ENCODE measurements at places on chromosomes 4 and X. TPM values are rescaled to one million over a fixed set of nuclear protein-coding genes. Genes with fewer than 3 reads are reported as not detected.

GRCh38 chr4:52989865-52990264 lies 127.7 kb downstream of the RASL11B start:
- DNase-seq: no peak

DNA sequence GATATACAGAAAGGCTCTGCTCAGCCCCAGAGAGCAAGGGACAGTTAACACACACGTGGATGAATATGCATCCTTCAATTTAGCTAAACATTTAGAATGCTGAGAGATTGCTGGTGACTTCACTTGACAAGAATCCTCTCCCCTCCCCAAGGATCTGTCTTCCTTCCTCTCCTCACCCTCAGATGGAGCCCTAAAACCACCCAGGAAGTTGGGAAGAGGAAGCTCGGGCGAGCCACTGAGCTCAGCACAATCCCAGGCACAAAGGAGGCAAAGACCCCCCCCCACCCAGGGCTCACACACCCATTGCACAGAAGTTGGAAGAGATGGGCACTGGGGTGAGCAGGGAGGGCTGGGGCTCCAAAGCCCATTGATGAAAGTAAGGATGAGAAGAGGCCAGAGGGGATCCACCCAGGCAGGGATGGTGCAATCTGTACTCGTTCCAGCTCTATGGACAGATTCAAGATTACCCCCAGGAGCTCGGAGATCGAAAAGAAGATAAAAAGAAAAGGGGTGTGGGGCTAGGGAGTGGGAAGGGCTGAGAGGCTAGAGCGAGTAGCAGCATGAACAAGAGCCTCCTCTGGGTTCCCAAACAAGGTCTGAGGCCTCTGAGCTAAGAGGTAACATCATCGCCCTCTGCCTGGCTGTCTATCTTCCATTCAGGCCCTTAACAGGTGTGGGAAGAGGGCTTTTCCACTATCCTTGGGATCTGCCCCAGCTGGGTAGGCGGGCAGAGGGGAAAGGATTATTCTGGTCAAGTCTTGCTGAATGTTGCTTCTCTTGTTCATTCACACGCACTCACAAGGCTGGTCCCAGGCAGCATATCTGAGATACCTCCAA lies 1.2 kb downstream of the TFE3 start:
- no peak for DNase-seq

- no peak for DNase-seq
Measured at GRCh38 chr4:137949746-137950145, 292.4 kb downstream of the SLC7A11 start.

The GUCY1B1 gene
- 17.9 TPM for polyA plus RNA-seq
